MG63 (cell line): ENCODE measurements at places on chromosomes 1 and 21. TPM values are rescaled to one million over a fixed set of nuclear protein-coding genes. Genes with fewer than 3 reads are reported as not detected.

DNA sequence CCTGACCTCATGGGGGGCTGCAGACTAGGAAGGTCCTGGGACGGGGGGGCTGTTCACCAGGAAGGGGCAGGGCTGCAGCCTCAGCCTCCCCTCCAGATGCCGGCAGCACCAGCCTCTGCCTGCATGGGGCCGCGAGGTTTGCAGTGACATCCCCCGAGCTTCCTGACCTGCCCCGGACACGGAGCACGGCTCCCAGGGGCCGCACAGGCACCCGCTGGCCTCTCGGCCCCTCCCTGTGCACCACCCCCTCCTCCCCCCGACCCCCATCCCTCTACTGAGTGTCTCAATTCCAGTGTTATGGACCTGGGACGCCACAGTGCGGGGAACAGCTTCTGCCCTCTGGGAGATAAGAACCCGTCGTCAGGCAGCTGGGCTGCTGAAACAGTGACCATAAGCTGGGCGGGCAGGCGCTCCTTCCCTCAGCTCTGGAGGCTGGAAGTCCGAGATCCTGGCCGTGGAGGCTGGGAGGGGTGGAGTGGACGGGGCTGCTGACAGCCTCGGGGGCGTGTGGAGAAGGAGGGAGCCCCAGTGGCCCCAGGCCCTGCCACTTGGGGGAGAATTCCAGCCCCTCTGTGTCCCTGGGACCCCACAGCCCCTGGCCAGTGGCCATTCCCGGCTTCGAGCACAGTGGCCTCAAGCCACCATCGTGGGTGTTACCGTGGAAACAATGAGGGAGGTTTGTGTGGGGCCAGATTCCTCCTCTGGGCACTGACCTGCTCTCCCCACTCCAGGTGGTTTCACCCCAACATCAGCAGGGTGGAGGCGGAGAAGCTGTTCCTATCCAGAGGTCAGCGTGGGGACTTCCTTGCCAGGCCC is 11.6 kb downstream of the RNF223 start:
- no peak for DNase-seq

DNA sequence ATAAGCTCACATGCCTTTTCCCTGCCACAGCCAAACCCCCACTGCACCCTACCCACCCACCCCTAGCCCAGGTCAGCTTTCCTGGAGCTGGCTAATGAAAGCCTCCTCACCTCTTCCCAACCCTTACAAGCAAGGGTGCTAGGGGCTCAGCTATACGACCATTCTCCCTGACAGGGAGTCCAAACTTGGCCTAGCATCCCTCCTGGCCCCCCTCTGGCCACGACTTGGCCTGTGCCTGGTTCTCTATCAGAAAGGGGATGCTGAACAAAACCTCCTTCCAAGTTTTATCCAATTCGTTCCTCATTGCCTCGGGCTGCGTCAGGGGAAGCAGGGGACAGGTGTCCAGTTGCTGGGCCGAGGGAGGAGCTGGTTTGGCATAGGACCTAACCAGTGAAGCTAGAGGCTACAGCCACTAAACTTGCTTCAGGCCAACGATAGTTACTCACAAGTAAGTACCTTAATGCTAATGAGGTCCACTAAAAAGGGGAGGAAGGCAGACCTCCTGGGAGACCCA is 8.6 kb downstream of the TMEM81 start:
- DNase-seq = no peak

The AIRE gene
- total RNA-seq = not detected in 2 replicates

GRCh38 chr1:39568208-39568607 is 8.4 kb downstream of the PABPC4 start:
- no peak for DNase-seq

DNA sequence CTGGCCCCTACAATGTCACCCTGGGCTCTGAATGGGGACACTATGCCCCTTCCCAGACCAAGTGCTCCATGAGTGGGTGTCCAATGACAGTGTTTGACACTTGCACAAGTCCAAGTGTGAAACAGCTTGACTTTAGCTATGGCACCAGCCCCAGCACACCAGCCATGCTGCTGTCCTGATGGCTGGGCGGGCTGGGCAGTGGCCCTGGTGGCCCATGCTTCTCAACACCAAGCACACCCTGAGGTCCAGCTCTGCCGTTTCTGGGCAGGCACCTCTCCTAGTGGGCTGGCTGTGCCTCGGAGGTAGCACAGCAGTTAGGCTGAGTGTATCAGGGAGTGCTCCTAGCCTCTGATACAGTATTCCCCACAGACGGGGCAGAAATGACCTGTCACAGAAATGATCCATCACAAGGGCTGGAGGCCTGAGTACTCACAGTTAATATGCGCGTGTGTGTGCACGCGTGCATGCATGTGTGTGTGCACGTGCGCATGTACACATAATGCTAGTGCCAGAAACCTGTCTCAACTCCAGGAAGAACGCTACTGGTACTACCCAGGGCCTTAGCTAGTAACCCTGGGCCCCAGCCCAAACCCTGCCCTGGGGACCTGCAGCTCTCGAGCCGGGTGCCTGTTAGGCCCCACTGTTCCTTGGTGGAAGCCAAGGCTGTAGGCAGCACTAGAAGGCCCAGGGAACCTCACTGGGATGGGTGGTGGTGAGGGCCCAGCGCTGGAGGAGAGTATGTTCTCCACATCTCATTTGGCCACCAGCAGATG is 134.0 kb downstream of the DMRTB1 start:
- no peak for DNase-seq

The ZFYVE9 gene
- 16.6 and 24.2 TPM in 2 replicates for total RNA-seq

- DNase-seq = peak; percentile 36
These were observed 45.1 kb downstream of the SLC2A1 start for GRCh38 chr1:42913426-42914091.
